ENCODE measurements at places on chromosomes 2 and 18.
A peak's percentile ranks its signal among the peaks of the same experiment; 100 is the strongest.

- DNase-seq: no peak
These were observed 73.2 kb upstream of the NETO1 start for GRCh38 chr18:72940986-72941385.

GRCh38 chr2:28354920-28355520, 37.6 kb upstream of the FOSL2 start:
- DNase-seq: no peak

- no peak for DNase-seq
These were observed 36.7 kb downstream of the NDUFAF7 start for GRCh38 chr2:37268111-37268510.

DNA sequence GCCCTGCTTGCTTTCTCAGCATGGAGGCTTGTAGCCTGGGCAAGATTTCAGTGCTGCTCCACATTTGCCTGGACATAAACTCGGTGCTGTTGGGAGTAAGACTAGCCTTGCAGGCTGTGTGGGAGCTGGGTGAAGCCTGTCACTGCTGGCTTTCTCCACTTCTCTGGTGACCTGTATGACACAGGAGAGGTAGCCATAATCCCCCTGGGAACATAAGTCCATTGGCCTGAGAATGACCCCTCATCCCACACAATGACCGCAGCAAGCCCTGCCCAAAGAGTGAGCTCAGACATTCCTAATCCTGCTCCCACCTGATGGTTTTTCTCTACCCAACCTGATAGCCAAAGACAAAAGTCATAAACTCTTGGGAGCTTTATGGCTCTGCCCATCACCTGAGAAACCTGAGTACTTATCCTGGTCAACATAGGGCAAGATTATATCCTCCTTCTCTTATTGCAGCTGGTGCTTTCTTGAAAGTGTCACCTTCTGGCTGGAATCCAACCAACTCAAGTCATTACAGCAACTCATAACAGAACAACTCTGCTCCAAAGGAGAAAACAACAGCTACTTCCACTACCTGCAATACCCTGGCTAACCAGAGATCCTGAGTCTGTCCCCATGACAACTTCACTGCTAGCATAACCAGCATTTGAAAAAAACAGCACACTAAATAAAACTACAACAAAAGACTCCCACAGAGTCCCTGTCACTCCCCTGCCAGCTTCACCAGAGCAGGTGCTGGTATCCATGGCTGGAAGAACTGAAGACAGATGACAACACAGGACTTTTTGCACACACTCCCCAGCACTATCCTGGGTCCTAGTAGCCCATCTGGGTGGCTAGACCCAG, 834.4 kb upstream of the DDX18 start:
- DNase-seq: no peak

DNA sequence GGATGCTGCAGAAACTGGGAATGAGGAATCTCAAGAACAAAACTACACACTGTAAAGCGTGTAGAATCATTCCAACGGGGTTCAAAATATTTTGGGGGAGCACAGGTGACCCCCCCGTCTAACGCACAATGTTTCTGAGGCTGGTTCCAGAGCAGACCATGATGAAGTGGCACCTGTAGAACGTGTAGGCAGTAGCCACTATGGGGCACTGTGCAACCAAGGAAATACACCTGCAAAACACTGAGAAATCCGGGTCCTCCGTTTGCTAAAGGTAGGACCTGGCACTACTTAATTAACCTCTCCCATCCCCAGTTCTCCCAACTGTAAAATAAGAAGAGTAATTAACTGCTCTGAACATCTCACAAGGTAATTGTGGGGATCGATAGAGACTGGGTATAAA, 22.6 kb downstream of the ST6GAL2 start:
- no peak for DNase-seq

- DNase-seq: no peak
These were observed 156.7 kb downstream of the FHOD3 start for GRCh38 chr18:36454245-36454644.

GRCh38 chr2:18551623-18552022, 8.8 kb downstream of the RDH14 start:
- DNase-seq: no peak

GRCh38 chr2:61566566-61566965, 28.4 kb upstream of the XPO1 start:
- no peak for DNase-seq

- no peak for DNase-seq
These were observed 890.4 kb downstream of the TRIB2 start for GRCh38 chr2:13607139-13607538.

- DNase-seq: no peak
These were observed 459.8 kb upstream of the SLC14A2 start for GRCh38 chr18:45155526-45155925.

DNA sequence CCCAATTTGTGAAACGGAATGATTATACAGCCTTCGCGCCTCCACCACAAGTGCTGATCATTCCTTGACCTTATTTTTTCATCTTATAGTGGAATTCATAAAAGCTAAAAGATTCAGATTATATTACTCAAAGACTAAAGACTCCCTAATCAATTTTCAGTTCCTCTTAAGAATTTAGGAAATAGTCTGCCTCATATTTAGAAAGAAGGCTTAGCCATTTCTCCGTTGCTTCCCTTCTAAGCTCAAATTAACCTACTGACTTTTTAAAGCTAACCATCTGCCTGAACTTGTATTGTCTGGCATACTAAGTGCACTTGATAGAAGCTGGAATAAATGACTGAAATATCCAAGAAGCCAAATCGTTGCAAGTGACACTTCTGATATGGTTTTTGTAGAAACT, 44.7 kb downstream of the HNRNPLL start:
- no peak for DNase-seq

- DNase-seq: no peak
These were observed 13.0 kb downstream of the SH3BP4 start for GRCh38 chr2:234964631-234965461.

DNA sequence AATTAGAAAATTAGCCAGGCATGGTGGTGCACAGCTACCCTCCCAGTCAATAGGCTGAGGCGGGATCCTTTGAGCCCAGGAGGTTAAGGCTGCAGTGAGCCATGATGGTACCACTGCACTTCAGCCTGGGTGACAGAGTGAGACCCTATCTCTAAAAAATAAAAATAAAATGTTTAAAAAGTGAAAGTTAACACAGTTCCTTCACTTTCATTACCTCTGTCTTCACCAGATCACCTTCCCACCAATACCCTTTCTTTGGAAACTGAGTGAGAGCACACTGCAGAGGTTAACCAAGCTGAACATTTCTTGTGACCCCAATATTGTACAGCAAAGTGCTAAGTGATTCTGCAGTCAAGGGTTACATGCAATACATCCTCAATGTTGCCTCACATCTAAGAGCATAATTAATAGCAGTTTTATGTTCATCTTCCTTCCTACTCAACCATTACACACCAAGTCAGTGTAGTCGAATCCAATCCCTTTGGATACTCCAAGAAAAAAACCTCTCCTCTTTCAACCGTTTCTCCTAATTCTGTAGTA, 1.7 kb downstream of the L3MBTL4 start:
- no peak for DNase-seq

DNA sequence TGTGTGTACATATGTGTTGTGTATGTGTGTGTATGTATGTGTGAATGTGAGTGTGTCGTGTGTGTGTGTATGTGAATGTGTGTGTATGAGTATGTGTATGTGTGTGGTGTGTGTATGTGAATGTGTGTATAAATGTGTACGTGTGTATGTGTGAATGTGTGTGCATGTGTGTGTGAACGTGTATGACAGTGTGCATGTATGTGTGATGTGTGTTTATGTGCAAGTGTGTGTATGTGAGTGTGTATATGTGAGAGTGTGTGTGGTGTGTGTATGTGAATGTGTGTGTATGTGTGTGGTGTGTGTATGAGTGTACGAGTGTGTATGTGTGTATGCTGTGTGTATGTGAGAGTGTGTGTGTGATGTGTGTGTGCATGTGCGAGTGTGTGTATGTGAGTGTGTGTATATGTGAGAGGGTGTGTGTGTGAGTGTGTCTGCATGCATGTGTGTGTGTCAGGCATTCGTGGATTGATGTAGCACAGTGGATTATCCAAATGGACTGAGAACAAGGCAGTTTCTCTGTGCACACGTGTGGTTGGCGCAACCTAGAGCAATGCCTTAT, 127.2 kb downstream of the SH3BP4 start:
- DNase-seq: no peak

GRCh38 chr2:188114014-188114413, 177.7 kb upstream of the GULP1 start:
- no peak for DNase-seq

DNA sequence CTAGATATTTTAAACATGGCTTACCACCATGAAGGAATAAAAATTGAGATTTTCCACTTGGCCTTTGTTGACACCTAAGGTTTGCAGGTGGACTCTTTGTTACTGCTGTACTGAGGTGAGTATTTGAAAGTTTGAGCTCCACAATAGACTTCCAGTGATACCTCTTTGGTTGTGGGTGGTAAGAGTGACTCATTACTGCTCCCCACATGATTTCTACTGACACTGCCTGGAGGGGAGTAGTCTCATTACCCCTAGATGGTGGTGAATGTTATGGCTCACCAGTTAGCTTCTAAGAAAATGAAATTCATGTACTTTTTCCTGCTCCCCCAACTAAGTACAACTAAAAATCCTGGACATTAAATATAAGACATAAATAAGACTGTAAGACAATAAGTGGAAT, 1183.1 kb upstream of the TMEFF2 start:
- no peak for DNase-seq

DNA sequence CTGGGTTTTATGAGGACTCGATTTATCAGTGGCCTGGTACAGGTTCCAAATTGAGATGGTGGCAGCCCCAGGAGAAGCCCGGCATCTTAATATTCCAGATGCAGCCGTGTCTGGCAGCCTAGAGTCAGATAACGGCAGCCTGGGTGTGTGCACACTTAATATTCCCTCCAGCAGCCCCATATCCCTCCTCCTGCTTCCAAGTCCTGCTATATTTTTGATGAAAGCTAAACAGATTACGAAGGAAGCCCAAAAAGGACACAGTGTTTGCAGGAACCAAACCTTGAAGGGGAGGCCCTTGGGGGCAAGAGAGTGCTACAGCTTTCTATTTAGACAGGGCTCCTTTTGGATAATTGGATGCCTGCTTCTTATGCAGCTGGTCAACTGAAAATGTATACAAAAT, 25.1 kb upstream of the ALK start:
- no peak for DNase-seq

GRCh38 chr2:205020673-205021072, 475.4 kb downstream of the PARD3B start:
- DNase-seq: no peak

- no peak for DNase-seq
These were observed 28.5 kb downstream of the SMAD7 start for GRCh38 chr18:48922226-48922800.

GRCh38 chr18:6509832-6510231, 95.1 kb upstream of the L3MBTL4 start:
- no peak for DNase-seq

DNA sequence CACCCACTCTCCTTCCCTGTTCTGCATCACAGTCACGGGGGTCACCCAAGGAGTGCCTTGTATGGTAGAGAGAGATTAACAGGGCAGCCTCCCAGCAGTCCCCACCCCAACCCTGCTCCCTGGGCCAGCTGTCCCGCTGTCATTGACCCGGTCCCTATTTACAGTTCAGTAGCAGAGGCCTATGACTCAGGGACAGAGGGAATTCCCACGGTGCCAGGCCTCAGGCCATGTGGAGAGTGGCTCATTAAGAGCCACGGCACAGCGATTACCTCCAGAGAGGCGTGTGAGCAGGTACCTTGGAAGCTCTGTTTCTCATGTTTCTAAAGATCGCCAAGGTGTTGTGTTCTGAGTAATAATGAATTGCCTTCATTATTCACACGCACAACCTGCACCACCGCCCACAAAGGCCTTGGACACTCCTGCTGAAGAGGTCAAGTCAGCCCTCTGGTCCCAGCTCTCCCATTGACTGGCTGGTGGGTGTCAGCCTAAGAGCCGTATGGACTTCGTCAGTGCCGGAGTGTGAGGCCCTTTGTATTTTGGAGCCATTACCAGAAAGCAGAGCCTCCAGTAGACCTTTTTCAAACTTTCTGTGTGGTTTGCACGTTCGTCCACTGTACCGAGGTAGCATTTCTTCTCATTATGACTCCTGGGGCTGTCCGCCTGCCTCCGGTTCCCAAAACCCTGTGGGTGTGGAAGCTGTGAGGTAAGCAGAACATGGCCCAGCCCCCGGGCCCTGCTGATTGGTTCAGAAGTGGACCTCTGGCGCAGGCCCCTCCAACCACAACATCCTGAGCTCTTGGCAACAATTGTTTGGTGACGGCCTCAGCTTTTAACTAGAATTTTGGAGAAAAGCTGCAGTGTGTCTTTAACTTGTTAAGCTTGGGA, 47.0 kb downstream of the SERTAD2 start:
- peak; percentile 95 for DNase-seq

DNA sequence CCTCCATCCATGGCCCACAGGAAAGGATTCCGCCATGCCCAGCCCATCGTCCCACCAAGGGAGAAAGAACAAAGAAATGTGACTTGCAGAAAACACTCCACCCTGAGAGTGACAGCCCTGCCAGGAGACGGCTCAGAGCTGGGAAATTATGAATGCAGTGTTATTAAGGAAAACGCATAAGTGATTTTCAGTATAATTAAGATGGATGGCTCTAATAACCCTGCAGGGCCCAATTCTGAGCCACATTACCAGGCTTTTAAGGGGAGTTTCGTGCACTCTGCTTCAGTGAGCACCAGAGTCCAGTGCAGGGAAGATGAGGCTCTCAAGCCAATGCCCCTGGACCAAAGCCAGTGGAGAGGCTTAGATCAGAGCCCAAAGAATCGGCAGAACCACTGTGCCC, 10.6 kb upstream of the TEX51 start:
- DNase-seq: no peak

- no peak for DNase-seq
These were observed 84.2 kb downstream of the NCKAP5 start for GRCh38 chr2:133484106-133484505.

DNA sequence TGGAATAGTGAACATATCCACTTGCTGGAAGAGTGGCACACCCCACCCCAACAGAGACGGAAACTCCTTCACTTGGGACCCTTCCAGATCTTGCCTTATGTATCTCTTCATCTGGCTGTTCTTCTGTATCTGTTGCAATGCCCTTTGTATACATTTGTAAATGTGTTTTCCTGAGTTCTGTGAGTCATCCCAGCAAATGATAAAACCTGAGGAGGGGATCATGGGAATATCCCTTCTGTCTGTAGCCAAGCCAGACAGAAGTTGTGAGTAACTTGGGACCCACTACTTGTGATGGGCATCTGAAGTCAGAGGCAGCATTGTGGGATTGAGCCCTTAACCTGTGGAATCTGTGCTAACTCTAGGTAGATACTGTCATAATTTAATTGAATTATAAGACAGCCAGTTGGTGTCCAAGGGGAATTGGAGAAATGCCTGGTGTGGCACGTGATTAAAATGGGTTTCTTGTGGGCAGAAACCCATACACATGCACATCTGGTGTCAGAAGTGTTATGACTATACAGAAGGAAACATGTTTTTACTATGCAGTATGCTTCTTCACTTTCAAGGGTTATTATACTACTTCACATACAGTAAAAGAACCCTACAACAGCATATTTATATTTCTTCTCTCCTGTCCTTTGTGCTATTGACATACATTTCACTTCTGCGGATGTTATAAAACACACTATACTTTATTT, 32.3 kb upstream of the TMEM247 start:
- no peak for DNase-seq

Measured in Right ventricle myocardium superior (tissue), 1 donor.